Activated naive CD4-positive, alpha-beta T cell treated with anti-CD3 and anti-CD28 coated beads, Interleukin-2, amount 50 U/mL, for 16 hours (primary cell): ENCODE measurements at places on chromosomes 12 and 14.

GRCh38 chr14:75667099-75667765, 6.2 kb downstream of the TTLL5 start:
- DNase-seq: no peak

GRCh38 chr12:27081668-27082111, 688 bp downstream of the C12orf71 start:
- DNase-seq: no peak

GRCh38 chr12:18382236-18382885, 121.0 kb downstream of the PIK3C2G start:
- no peak for DNase-seq

DNA sequence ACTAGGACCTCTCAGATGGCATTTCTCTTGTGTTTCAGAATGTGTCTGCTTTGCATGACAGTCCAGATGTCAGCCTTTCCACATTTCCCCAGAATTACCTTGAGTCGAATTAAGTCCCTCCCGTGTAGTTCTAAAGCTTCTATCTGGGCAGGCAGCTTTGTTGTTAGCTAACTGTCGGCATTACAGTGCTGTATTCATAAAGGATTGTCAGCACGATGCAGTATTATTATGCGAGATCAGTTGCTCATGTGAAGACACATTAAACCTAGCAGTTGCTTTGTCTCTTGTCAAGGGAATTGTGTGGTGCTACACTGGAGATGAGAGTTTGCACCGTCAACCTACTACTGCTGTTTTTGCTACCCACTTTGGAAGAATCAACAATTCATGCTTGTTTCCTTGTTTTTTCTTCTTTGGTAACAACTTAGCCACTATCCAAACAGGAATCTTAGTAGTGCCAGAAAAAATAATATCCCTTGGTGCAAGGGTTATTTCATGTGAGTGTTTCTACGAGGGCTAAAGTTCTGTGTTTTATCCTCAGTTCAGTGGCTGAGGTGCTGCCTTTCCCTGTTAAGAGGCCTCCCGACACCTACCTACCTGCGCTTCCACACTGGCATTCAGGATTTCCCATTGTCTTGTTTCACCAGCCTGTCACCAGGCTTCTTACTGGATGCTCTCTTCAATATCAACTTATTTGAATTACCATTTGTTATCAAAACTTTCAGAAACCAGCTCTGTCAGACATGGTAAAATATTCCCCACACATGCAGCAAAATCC, 297.9 kb upstream of the G2E3 start:
- no peak for DNase-seq

- DNase-seq: no peak
These were observed 15.6 kb upstream of the NUP107 start for GRCh38 chr12:68671179-68671578.

- DNase-seq: no peak
These were observed 144.6 kb downstream of the ITPR2 start for GRCh38 chr12:26688344-26688904.

DNA sequence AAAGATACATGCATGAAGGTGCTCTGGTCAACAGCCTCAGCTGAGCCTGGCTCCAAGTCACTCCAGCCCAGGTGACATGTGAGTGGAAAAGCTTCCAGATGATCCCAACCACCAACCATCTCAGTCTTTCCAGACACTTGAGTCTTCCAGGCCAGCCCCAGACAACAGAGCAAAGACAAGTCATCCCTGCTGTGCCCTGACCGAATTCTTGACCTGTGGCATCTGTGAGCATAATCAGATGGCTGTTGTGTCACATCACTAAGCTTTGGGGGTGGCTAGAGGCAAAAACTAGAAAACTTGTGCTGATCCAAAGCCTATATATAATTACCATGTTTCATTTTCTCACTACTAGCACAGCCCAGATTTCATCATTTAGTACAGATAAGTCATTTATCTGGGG, 50.8 kb upstream of the ISM2 start:
- no peak for DNase-seq
